ENCODE measurements at places on chromosomes 7 and 10.

- DNase-seq: no peak
Measured at GRCh38 chr7:36459236-36459960, 69.7 kb downstream of the ANLN start.

DNA sequence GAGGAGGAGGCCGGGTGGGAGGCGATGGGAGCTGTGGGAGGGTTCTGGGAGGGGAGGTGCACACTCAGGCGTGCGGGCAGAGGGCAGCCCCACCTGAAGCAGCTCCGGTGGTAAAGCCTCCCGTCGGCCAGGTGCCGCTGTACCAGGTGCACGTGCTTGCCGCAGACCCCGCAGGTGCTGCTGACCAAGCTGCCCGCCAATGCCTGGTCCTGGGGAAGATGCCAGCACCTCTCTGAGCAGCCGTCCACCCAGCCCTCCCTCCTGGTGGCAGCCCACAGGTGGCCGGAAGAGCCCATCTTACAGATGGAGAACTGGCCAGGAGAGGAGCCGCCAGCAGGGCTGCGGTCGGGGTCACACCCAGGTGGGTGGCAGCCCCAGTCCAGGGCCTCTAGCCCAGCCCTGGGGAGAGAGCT is 12.6 kb downstream of the MICALL2 start:
- DNase-seq: no peak

- DNase-seq: no peak
Measured at GRCh38 chr10:58477122-58477521, 35.5 kb upstream of the BICC1 start.

DNA sequence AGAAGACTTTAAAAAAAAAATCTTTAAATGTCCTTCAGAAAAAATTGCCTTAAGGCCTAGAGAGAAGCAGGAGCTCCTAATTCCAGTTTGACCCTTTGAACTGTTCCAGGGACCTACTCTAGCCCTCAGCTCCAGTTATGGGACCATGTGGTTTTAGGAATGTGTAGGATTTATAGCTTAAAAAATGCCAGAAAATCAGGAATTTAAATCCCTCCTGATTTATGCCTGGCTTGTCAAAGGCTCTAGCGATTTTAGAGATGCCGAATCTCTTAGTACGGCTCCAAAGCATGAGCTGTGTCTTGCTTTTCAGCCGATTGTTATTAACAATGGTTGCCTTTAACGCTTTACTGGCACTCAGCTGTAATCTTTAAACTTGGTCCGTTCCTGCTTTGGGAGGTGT is 130.6 kb upstream of the NPVF start:
- DNase-seq: no peak

- no peak for DNase-seq
Measured at GRCh38 chr7:8165150-8165549, 96.8 kb downstream of the ICA1 start.

- no peak for DNase-seq
Measured at GRCh38 chr10:95758351-95759025, 2.5 kb downstream of the ENTPD1 start.

- DNase-seq: no peak
Measured at GRCh38 chr7:157903710-157904109, 566.9 kb downstream of the DNAJB6 start.

DNA sequence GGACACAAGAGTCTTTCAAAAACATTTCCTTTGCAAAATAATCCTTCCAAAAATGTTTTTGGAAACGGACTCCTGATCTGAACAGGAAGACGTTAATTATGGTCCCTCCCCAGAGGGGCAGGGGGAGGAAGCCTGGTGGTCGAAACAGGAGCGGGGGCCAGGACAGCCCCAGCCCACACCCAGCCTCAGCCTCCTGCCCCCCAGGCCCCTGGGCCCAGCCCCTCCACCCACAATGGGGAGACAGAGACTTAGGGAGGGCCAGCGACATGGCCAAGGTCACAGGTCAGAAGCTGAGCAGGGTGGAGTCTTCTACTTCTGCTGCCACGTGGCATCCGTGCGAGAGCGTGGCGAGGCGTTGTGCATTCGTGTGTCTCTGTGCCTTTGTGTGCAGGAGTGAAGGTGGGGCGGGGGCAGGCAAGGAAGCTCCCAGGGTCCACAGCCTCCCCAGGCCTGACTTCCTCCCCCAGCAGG is 14.0 kb upstream of the GRIFIN start:
- DNase-seq: no peak

DNA sequence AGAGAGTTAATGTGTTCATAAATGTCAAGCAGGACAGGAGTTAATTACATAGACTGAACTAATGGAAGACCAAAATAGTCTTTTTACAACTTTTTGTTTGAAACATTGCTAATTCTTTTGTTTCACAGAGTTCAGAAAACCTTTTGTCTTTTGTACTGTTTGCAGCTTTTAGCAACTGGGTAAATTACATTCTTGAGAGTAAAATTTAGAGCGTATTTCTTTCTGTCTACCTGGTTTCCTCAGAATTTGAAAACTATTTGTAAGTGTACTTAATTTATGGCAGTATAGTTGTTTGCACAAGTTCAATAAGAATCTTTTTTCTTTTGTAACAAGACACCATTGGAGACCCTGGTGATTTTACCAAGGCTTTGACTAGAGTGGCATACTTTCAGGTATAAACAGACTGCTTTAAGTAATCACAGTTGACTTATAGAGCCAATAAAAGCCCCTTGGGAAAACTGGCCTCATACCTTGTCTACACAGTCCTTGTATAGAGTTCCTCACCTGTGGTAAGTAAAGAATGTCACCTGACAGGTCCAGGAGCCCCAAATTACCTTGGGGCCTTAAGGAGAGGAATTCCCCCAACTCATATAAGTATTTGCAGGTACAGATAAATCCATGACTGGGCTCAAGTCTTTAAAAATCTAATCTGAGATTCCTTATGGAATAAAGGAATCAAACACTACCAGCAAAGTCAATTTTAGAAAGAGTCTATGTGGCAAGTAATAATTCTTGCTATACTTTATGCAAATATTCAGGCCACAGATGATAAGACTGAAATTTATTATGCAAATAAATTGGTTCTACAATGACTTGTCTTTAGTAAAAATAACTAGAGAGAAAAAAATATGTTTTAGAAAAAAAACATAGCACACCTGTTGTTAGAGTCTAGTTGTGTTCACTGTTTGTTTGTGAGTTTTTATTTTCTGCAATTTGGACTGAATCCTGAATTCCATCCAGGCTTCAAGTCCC is 23.6 kb upstream of the CREB3L2 start:
- no peak for DNase-seq

GRCh38 chr10:100774223-100774622 is 28.8 kb downstream of the PAX2 start:
- no peak for DNase-seq

DNA sequence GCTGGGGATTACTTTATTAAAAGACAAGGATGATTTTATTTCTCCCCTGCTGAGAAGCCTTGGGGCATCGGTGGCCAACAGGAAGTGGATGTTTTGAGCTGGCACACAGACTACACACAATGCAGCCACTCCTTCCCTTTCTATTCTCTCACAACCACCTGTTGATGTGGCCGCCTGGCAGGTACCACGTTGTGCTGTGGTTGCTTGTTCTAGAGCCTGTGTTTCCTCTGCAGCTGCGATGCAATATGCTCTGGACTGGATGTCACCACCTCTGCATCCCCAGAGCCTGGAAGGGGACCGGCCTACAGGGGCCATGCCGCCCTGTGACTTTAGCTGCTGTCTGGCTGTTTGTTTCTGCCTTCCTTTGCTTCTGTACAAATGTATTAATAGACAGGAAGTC is 195.7 kb upstream of the CELF2 start:
- DNase-seq: no peak

DNA sequence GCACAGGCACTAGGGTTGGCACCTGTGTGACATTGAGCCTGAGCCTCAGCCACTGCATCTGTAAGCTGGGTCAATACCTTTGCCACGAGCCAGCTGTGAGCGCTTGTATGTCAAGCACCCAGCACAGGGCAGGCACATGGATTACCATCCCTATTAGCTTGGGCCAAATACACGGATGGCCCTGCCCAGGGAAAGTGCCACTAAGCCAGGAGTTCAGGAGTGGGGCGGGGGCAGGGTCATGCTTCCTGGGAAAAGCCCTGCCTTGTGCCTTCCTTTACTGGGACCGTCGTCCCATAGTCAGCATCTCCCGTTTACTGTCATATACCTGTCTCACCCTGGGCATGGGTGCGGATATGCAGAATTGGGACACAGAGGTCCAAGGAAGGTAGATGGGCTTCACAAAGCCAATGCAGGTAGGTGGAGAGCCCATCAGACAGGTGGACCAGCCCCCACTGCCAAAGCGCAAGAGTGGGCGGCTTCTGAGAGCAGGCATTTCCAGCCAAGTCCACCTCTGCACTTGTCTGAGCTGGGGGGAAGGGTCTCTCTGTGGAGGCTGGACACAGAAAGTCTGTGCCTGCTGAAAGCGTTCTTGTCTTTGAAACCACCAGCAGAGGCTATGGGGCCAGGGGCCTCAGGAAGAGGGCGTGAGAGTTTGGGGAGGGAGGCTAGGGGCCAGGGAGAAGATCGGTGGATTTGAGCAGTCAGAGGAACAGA is 72.6 kb downstream of the VWA2 start:
- DNase-seq: no peak

DNA sequence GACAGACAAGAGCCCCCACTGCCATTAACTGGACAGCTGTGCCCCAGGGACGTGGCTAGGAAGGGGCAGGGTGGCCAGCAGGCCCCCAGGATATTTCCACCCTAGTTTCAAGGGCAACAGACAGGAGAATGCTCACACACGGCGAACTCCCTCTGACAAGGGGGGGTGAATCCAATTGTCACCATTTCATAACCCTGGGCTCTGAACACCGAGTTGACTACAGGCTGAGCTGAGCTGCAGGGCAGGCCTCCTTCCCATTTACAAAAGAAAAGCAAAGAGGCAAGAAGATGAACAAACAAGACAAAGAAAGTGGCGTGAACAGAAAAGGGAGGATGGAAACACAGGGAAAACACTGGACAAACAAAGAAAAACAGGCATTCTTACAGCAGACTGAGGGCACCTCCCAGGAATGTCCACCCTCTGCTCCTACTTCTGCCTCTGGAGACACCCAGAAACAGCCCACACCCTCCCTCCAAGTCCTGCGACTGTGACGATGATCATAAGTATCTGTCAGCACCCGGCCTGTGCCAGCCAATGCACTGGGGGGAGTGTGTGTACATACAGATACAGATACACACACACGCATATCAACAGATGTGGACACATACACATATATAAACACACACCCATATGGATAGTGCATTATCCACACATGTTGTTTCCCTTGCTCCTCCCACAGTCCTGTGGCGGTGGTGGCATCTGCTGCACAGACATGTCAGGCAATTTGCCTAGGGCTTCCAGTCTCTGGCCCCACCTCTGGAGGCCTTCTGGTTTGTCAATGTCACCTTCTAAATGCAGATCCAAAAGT is 66.2 kb downstream of the FAM53B start:
- DNase-seq: no peak

DNA sequence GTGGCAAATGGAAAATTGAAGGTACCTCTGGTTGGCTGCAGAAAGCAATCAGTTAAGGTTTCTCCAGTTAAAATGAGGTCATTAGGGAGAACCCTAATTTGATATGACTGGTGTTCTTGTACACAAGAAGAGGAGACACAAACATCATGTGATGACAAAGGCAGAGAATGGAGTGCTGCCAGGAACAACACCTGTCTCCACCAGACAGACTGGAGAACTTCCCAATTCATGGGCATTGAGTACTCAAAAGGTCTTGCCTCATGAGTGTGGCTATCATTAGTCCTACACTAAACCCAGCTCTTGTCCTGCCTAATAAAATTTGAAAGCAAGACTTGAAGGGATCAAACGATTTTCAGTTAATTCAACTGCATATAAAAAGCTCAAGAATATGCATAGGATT is 152.6 kb downstream of the PTPN20 start:
- DNase-seq: no peak

GRCh38 chr10:93346694-93347093 is 135.4 kb downstream of the MYOF start:
- no peak for DNase-seq

DNA sequence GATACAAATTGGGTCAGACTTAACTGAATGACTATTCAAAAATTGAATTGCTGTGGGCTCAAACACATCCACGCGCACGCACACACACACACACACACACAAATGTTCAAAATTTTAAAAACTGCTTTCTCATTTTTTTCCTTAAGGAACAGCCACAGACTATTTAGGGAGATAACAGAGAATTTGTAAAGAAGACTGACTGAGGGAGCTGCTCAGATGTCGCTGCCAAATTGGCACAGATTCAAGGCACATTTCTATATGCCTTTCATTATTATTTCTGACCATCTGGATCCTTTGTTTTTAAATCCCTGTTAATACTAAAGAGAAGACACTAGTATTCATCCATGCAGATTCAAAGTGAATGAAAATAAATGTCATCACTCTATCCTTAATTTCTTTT is 154.8 kb downstream of the DGKB start:
- no peak for DNase-seq

DNA sequence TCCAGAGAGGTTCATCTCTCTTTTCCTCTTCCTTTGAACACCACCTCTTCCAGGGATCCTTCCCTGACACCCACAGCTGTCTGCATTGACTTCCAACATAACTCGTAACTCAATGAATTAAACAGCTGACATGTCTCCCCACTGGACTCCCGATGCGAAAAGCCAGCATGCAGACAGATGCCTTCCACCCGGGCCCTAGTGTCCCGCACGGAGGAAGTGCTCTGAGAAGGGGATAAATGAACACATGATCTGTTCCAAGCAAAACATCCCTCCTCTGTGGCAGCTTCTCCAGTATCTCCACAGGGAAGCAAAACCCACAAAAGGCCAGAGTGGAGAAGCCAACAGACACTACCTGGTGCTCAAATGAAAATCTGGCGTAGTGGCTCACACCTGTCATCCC is 28.3 kb downstream of the OGDHL start:
- no peak for DNase-seq

DNA sequence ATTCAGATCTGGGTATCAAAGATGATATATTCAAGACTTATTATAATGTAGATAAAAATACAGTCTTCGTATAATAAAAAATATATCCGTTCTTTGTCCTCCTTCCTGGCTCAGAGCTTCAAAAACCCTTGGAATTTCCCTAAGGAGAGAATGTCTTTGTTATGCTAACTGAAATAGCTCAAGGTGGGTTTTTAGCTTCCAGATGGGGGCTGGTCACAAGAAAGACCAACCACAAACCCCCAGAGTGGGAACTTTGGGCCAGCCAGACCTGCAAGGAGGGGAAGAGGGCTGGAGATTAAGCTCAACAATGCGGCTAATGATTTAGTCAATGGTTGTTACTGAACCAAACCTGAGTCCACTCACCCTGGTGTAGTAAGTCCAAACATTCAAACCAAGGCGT is 196.4 kb downstream of the SDHAF3 start:
- DNase-seq: no peak

- DNase-seq: peak; percentile 28
Measured at GRCh38 chr10:4767033-4767814, 58.8 kb upstream of the AKR1E2 start.

DNA sequence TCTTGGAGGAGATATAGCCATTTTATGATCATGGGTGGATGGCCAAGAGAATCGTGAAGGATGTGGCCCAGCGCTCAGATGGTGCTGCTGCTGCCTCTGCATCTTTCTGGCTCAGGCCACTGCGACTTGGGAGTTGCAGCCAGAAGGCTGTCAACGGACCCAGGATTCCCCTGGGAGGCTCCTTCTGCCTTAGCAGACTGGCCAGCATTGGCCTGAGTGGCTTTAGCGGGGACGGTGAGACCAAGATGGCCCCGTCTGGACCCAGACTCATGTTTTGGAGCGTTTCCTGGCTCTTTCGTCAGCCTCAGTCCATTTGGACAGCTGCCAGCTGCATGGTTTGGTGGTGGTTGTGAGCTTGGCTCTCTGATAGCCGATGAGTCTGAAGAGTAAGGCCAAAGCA is 97.2 kb downstream of the GALNT17 start:
- DNase-seq: no peak

- DNase-seq: no peak
Measured at GRCh38 chr7:72406820-72407403, 5.2 kb downstream of the CALN1 start.
